Stimulated activated CD4-positive, alpha-beta T cell treated with anti-CD3 and anti-CD28 coated beads, Interleukin-15, amount 100 ng/mL, for 1 hour (primary cell): ENCODE measurements at places on chromosomes 11 and 22.

GRCh38 chr11:6419009-6419631 lies at the start of gene APBB1:
Gene APBB1 (minus strand): TSS chr11:6419094. CDS start chr11:6411347, 7,747 bp downstream.
- peak; percentile 72 for DNase-seq

- DNase-seq, result no peak
These were observed 87.8 kb upstream of the SLC22A12 start for GRCh38 chr11:64503186-64503753.

DNA sequence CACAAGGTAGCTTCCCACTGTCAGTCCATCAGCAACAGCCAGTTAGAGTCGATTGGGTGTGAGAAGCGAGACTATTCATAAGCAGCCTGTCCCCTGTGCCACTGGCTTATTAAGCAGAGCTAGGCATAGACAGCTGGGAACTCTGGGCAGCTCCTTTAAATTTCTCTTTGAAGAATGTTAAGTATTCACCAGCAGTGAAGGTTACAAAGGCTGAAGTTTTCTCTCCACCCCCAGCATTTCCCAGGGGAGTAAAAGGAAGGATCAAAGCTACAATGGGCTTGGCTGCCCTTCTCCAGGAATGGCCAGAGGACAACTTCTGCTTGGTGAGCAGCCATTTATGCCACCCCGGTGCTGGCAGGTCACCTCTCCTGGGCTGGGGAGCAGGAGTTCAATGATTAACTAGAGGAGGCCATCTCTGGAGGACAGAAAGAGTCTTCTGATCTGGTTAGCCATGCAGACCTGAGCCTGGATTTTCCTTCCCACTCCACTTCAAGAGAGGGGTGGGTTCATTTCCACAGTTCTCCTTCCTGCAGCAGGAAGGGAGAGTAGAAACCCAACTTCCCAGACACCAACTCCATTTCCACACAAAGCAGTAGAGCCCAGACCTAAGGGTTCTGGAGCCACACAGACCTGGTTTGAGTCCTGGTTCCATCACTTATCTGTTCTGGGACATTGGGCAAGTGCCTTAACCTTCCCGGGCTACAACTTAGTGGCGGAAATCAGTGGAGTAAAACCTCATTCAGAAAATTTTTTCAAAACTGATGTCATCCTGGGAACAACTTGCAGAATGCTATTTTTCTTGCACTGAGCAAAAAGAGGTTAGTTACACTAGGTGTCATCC lies 22.6 kb downstream of the POU2AF3 start:
- DNase-seq, result no peak

DNA sequence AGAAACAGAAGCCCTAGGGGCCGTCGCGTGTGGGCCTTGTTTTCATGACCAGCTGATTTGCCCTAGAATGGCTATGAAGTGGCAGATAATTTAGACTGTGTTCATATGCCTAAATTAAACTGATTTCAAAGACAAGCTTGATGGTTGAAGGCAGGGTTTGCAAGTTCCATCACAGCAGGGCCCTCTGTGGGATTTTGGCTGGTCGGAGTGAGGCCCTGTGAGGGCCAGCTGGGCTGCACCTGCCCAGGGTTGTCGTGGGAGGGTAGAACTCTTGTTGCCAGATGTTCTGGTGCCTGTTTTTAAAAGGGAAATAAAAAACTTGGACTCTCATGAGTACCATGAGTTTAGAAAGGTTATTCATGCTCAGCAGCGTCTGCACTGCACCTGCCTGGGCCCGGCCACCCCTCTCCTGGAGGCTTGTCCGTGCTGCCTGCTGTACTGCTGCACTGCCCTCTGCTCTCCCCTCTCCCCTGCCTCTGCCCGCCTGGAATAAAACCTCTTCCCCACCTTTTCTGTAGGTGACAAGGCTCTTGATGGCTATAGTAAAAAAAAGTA lies 44.1 kb downstream of the AP2A2 start:
- no peak for DNase-seq
